Activated CD4-positive, alpha-beta T cell treated with anti-CD3 and anti-CD28 coated beads, Interleukin-10, Interleukin-2, amounts not matched to agents 100 ng/mL and 50 ng/mL, durations not matched to agents 16 hours and 8 hours (primary cell): ENCODE measurements at places on chromosomes 2 and 18.

DNA sequence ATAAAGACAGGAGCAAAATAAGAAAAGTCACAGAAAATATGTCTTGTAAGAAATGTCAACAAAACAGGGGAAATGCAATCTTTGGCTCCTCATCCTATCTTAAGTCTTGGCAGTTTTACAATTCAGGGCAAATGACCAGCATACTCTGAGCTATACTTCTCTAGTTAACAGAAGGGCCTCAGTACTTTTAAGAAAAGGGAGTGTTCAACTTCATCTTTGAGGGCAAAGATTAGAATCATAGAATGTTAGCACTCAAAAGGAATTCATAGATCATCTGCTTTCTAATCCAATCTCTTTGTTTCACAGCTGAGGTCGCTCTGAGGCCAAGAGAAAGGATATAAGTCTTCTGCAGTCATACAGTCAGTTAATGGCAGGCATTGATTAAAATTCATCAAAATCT lies 174.0 kb upstream of the NT5C1B start:
- no peak for DNase-seq

GRCh38 chr2:75532488-75532887 lies 28.3 kb downstream of the EVA1A start:
- no peak for DNase-seq

- peak; percentile 22 for DNase-seq
These were observed 594 bp downstream of the FAM161A start for GRCh38 chr2:61853086-61853846.

GRCh38 chr2:236376566-236377244 lies 112.5 kb upstream of the ASB18 start:
- DNase-seq = no peak

GRCh38 chr2:219002395-219003266 lies 9.4 kb upstream of the CRYBA2 start:
- peak; percentile 50 for DNase-seq

DNA sequence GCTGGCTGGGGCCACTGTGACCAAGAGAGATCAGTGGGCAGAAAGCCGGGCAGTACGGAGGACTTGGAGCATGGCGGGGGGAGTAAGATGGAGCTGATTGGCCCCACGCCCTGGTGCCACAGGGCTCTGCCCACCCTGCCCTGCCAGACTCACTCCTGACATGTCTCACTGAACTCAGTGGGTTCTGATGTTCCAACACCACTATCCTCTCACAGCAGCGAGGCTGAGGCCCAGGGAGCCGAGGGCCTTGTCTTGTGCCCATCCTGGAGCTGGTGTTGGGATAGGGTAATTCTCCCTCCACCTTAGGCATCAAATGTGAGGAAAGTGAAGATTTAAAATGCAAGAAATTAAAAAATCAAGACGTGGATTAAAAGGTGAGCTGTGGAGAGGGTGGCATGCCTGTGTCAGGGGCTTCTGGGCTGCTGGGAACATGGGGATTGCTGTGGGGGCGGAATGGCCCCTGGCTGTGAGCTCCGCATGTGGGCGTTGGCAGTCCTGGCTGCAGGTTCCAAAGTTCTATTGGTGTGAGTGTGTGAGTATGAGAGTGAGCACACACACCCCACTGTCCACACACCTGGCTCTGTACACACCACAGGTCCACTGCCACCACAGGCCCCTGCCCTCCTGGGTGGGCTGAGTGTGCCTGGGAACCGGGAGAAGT lies 283.5 kb upstream of the HS6ST1 start:
- DNase-seq = no peak

GRCh38 chr2:150403457-150403856 lies 84.0 kb downstream of the RND3 start:
- DNase-seq = peak; percentile 7

DNA sequence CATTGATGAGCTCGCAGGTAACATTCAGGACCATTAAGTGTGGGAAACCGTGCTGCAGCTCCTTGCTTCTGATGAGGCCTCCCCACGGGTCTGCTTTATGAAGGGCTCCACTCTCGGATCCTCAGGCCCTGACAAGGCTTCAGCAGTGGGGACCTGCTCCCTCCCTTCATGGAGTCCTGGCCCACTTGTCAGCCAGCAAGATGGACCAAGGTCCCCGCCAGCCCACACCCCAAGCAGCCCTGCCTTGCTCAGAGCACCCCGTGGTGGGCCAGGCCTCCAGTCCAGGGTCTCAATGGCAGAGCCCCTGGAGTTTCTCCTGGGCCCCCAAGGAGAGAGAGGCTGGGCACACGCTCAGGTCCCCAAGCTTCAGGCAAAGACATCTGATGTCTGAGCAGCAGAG lies 41.5 kb downstream of the CROCC2 start:
- no peak for DNase-seq

- no peak for DNase-seq
These were observed 61.3 kb upstream of the HAAO start for GRCh38 chr2:42853549-42854206.

DNA sequence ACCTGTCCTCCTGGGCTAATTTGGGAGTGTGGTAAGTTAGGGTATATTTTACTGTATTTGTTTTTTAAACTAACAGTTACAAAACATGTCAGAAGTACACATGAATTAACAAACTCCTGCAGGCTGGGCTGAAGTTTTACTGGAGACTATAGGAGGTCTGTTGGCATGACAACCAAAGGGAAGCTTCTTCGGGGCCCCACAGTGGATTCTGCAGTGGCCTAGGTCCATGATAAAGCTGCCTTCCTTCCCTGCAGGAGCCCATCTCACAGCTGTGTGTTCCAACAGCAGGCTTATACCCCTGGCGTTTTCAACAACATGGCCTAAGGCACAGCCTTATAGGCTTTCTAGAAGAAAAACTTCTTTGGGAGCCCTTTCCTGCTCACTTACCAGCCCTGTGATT lies 128.0 kb upstream of the SETBP1 start:
- no peak for DNase-seq

DNA sequence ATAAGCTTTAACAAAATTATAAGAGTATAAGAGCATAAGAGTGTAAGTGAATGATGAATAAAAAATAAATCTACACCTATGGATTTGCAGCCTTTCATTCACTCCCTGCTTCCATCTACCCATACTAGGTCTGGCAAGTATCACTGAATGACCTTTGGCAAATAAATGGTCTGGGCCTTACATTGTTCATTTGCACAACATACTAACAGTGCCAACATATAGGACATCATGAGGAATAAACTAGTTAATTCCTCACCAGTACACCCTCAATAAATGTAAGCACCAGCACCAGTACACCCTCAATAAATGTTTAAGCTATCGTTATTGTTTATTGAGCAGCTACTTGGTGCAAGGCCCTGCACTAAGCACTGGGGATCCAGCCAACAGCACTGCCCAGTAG lies 26.9 kb downstream of the STAT1 start:
- no peak for DNase-seq

GRCh38 chr18:67319109-67319508 lies 197.4 kb downstream of the DSEL start:
- DNase-seq = no peak

DNA sequence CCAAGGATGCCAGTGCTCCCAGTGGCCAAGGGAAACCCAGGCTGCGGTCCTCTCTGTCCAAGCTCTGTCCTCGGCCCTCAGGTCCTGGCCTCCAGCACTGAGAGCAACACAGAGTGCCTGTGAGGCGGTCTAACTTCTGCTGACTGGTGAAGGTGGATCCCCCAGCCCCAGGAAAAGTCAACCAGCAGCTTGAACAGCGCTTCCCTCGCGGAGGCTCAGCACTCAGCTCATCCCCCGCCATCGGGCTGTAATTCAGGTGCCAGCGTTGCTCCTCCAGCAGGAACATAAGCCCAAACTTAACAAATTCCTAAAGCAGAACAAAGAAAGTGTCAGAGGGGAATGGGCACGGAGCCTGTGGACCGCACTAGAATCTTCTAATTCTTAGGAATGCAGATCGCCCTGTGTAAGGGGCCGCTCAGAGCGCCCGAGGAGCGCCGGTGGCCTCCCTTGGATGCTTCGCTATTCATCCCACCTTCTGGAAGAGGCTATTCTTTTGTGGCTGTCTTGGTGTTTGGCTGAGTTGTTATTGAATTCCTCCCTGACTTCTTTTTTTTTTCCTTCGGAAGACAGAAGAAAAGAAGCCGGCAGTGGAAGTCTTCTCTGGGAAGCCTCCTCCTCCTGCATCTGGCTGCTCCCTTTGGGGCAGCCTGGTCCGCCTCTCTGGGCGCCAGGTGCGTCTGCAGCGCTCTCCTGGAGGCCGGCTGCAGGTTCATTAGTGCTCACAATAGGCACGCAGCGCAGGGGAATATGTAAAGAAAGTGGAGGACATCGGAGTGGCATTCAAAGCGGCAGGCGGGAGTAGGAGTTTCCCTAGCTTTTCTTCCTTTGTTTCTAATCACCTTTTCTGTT lies 905.6 kb downstream of the TSN start:
- no peak for DNase-seq

DNA sequence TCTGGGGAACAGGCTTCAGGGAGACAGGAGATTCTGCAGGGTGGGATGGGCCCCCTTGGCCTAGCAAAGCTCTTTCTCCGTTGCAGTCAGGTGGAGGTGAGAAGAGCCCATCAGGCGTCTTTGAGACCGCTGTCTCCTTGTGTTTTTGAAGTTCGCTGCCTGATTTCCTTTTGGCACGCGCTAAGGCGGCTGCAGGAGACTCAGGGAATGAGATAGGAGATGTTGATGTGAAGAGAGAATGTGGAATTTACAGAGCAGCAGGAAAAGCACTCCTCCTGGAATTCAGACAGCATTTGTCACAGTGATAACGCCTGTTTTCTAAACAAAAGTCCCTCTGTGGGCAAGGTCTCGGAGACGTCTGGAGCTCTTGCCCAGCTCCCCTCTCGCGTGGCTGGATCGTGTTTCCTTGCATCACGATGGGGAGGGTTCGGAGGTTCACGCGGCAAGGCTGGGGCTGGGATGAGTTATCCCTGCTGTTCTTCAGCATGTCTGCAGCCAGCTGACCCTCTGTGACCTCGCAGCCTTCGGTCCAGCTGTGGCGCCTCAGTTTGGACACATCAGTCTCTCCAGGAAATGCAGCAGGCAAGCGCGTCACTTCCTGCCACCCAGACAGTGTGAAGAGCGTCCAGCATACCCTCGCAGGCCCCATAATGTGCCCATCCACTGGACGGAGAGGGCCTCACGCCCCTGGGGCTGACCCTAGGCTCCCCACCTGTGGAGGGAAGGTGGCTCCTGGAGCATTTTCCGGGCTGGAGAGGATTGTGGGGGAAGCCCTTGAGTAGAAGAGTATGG lies 30.2 kb downstream of the GLI2 start:
- no peak for DNase-seq

GRCh38 chr2:174431902-174432301 lies 36.4 kb downstream of the SCRN3 start:
- no peak for DNase-seq

DNA sequence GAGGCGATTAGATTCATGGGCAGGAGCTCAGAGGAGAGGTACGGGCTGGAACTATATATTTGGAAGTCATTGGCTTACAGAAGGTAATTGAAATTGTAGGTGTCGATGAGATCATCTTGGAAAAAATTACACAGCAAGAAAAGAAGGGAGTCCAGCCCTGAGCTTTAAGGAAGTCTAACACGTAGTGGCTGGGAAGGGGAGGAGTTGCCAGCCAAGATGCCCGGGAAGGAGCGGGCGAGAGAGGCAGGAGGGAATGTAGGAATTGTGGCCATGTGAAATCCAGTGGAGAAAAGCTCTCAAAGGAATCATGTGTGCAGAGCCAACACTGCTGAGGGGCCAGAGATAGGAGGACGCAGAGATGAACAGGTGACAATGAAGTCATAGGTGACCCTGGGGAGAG lies 25.6 kb upstream of the SCYGR1 start:
- no peak for DNase-seq

DNA sequence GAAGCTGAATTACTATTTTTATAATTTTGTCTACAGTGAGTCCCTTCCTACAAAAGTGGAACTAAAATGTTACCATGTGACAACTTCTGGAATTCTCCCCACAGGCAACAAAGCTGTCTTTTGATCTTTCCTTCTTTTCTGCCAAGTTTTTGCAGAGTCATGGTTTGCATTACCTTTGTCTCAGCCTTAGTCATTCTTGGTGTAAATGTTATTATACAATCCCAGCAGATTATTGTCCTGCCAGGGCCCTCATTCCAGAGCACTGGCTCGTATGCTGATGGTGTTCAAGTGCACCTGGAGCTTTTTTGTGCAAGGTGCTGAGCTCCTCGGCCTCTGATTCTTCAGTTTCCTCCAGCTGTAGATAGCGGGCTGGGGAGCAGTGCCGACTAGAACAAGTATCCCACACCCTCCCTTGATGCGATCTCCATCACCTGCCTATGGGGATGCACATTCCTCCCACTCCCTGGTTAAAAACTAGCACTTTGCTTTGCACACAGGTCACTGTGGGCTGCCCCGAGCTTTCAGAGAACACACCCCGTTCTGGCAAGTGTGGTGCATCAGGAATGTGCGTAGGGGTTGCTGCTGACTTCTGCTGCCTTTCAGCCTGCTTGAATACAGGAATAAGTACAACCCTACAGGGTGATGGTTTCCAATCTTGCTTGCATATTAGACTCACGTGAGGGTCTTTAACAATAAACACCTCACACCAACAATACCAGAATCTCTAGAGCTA lies 263.6 kb downstream of the RNF144A start:
- no peak for DNase-seq

- DNase-seq = no peak
These were observed 21.1 kb downstream of the PROC start for GRCh38 chr2:127439343-127439742.

DNA sequence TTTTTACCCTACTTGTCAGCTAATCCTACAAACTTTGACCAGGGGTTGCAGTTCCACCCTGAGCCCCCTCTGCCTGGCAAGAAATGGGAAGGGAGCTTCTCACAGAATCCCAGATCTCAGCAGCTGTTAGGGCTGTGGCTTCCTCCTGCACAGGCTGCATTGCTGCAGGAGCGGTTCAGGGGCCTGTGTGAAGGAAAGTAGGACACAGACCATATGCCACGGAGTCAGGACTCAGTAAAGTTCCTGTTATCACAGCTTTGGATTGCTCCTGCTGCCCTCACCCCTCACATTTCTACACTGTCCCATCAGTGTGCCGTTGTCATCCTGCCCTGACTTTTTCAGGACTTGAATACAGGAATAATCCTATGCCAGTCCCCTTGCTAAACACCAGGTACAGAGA lies 62.8 kb upstream of the SP3 start:
- no peak for DNase-seq

DNA sequence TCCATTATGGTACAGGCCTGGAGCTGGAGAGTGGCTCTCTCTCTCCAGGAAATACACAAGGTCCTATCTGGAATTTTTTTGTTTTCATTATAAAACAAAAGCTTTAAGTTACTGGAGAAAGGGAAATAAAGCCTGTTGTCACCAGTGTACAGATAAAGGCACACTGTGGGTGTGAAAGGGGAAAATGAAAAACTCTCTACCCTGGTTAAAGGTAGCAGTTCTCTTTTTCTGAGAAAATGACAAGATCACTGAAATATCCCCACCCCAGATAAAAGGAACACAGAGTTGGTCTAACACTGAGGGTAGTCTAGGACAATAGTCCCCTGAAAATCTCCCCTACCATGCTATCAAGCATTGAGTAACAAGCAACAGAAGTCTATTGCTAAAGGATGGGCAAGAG lies 438.7 kb downstream of the MBD2 start:
- no peak for DNase-seq

DNA sequence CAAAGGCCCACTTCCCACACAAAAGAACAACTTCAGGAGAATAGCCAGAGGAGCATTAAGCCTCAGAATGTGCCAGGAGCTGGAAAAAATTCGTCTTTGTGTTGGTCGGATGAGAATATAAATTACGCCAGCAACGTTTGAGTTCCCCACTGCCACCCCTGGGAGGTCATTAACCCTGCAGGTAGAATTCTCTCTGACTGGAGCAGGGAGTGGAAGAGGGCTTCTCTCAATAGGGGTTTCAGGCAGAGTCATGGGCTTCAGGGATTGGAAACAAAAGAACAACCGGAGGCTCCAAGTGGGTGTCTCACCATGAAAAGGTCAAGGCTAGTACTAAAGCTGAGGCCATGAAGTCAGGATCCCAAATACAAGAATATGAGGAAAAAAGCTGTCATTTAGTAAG lies 69.0 kb upstream of the DDX18 start:
- no peak for DNase-seq
